ENCODE measurements at places on chromosomes 7 and 10.

DNA sequence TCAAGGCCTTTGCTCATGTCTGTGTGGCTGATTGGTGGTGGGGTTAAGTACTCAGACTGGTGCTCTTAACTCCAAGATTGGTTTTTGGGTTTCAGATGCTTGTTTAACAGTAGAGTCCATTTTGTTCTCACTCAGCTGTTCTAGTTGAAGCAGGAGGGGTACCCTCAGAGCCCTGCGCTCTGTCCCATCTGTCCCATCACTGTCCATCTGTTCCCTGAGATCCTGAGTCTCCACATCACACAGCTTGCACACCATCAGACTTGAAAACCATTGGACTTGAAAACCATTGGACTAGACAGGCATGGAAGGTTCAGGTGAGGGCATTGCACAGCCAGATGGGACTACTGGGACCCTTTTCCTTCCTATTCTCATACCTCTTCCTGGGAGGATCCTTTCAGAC lies 39.3 kb downstream of the TMEM178B start:
- DNase-seq, result no peak

DNA sequence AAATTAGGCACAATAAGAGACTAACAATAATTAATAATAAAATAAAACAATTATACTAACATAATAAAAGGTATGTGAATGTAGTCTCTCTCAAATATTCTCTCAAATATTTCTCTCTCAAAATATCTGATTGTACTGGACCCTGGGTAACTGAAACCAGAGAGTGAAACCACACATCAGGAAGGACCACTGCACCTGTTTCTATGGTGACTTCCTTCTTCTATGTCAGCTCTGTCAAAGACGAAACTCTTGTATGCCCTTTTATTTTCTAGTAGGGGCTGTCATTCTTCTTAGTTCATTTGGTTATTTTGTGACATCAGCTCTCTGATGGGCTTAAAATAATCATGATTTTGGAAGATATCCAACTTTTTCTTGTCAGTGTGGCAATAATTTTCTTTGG lies 428.0 kb upstream of the TPK1 start:
- DNase-seq, result no peak

DNA sequence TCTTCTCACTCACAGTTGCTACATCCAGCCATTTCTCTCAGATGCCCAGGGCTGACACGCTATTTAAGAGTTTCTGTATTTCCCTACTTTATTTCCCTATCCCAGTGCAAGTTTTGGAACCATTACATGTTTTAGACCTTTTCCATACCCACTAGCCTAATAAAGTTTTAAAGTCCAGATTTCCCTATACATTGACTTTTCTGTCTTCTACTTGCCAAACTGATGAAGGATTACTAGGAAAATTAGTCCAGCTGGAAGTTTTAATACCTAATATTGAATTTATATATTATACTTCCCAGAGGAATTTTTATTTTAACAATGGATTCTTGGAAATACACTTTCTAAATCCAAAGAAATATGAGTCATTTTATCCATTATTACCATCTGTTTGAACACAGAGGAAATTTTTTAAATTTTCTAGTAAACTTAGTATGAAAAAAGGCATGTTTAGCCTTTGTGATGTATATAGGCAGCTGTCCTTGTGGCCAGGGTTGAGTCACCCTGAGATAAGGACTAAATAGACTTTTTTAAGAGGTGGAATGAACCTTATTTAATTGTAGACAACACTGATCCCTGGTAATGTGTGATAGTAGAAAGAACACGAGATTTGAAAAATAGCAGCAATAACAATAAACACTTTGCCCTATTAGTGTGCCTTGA lies 205.0 kb downstream of the TFEC start:
- DNase-seq, result no peak

DNA sequence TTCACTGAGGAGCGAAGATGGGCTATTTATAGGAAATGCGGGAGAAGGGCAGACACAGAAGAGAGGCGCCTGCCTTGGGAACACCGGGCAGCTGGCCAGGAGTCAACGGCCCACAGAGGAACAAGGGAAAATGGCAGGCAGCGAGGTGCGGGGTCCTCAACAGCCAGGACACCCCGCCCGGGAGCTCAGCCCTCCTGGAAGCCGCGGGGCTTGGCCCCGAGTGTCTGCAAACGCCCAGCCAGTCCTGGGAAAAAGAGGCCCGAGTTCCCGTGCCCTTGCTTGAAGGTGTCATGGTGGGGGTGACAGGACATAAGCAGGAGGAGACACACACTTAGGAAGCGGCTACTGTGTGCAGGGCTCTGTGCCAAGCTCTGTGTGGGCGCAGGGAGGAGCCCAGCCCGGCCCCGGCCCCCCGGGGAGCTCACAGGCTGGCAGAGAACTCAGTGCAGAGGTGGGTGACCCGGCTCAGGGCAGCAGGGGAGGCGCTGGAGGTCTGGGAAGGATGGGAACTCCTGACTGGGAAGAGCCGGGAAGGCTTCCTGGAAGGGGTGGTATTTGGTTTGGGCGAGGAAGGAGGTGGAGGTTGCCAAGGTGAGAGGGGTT lies 79.9 kb downstream of the ELFN1 start:
- no peak for DNase-seq

- no peak for DNase-seq
Measured at GRCh38 chr7:105680505-105681187, 99.4 kb upstream of the EFCAB10 start.

DNA sequence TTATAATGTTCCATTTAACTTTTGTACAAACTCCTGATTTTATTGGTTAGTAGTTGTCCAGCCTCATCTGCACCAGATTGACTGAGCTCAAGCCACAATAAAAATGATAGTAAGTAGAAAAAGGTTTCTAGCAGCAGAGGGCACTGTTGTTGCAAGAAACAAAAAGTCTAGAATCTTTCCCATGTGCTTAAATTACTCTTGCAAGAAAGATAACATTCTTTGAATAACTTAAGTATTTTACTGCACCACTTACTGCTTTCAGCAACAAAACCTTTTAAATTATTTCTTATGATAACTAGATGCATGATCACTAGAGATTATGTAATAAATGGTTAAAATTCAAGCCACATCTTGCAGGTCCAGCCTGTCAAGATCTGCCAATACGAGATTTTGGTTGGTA lies 27.0 kb downstream of the LMOD2 start:
- no peak for DNase-seq

GRCh38 chr10:3292636-3293035 lies 120.1 kb upstream of the PITRM1 start:
- DNase-seq, result no peak

Data from right forelimb (tissue), 1 donor.